ENCODE measurements at places on chromosomes 13 and 19.

- DNase-seq = no peak
Observed at GRCh38 chr13:59587971-59588716, 575.6 kb downstream of the DIAPH3 start.

DNA sequence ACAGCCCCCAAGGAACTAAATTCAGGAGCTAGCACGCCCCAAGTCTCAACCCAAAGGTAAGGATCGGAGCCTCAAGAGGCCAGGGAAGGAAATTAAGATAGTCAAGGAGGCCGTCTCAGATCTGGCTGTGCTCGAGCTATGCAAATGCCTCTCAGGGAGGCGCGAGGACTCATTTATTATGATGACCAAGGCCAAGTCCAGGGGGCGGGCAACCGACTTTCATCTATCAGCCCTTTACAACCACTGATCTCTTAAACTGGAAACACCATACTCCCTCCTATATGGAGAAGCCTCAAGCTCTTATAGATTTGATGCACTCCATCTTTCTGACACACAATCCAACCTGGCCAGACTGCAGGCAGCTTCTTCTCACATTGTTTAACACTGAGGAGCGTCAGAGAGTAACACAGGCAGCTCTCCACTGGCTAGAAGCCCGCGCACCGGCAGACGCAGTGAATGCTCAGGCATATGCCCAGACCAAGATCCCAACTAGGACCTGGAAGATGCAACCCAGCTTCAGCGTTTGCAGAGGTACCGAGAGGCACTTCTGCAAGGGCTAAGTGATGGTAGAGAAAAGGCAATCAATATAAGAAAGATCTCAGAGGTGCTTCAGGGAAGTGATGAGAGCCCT, 9.6 kb upstream of the SLC15A1 start:
- no peak for DNase-seq

DNA sequence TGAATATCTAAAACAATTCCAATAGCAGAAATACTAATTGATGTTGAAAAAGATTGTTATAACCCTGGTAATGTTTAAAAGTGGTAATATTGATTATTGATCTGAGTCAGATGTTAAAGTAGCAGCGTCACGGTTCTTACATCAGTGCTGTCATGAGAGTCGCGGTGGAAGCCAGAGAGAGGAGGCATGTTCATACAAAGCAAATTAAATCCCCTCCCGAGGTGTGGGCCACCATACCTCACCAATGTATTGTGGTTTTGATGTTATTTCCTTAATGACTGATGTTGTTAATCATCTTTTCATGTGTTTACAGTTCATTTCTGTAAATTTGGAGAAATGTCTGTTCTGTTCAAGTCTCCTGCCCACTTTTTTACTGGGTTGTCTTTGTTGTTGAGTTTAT, 11.2 kb downstream of the ZNF317 start:
- no peak for DNase-seq

GRCh38 chr19:11540645-11541044, 2.0 kb downstream of the CNN1 start:
- no peak for DNase-seq

DNA sequence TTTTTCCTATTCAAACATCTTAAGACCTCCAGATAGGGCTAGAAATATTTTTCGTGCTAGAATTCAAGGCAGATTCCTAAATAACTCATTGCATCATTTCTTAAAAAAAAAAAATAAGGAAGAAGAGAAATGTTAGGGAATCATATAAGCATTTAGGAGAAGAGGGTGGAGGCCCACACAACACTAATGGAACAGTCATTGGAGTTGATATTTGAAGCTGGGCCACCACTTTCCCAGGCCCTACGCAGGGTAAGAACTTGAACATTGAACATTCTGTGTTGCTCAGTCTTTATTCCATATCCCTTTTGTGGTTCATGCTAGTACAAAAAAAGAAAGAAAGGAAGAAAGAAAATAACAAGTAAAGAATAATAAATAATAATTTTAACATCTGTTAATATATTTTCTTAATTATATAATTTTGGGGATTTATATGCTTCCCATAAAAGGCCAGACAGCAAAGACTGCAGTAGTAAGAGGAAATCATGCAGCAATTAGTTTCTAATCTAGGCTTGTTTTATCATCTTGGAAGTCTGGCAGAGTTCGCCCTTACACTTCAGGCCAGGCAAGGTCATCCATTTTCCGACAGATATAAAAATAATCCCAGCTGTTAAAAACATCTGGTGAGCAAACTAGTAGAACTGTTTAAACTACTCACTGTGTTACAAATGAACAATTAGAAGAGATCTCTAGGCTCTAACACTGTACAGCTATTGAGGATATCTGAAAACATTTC, 127.7 kb downstream of the FRY start:
- DNase-seq = no peak

Measured in GM12878 (cell line).